ENCODE measurements at places on chromosomes 1 and 21.
A peak's percentile ranks its signal among the peaks of the same experiment; 100 is the strongest.

DNA sequence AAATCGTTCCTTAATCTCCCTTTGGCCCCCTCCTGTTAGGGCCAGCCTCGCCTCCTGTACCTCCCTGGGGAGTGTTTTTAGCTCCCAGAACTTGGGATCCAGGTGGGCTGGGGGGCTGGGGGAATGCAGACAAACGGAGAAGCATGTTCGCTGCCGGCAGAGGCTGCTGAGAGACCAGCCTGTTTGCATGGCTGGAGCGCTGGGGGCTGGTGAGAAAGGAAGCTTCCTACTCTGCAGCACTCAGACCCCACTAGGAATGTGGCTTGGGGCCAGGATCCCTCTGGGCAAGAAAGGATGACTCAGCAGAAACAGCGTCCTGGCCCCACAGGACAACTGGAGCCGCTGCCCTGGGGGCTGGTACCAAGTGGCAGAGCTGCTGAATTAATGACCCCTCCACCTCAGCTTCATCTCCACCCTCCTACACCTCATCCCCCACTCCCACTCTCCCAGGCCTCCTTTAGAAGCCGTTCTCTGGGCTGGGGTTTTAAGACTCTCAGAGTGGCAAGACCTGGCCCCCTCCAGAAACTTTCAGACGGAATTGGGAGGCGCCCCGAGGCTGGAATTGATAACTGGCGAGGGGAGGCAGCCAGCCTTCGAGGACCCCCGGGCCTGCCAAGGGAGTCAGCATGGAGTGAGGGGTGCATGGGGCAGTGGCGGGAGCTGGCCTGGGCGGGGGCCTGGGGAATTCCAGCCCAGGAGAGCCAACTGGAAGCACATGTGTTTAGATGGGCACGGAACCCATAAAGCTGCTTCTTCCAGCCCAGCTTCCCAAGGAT lies 28.5 kb upstream of the EPS8L3 start:
- peak; percentile 36 for DNase-seq

- DNase-seq, result no peak
Observed at GRCh38 chr1:234638832-234639799, 29.1 kb upstream of the IRF2BP2 start.

DNA sequence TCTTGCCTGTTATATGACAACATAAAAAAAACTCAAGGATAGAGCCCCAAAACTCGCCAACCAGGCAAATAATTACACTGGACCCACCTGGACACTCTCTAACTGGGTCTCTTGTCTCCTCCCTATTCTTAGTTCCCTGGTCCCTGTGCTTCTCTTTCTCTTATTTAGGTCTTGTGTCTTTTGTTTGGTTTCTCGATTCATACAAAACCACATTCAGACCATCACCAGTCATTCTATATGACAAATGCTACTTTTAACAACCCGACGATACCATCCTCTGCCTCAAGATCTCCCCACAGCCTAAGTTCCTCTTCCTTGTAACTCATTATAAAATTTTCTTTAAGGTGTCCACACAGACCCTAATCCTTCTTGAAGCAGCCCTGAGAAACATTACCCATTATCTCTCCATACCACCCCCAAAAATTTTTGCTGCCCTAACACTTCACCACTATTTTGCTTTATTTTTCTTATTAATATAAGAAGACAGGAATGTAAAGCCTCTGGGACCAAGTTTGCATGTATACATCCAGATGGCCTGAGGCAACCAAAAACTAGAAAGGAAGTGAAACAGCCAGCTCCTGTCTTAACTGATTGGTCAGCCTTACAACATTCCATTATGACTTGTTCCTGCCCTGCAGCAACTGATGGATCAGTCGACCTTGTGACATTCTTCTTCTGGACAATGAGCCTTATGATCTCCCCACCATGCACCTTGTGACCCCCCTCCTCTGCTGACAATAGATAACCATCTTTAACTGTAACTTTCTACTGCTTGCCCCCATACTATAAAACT lies 638.2 kb downstream of the AMY1C start:
- no peak for DNase-seq

DNA sequence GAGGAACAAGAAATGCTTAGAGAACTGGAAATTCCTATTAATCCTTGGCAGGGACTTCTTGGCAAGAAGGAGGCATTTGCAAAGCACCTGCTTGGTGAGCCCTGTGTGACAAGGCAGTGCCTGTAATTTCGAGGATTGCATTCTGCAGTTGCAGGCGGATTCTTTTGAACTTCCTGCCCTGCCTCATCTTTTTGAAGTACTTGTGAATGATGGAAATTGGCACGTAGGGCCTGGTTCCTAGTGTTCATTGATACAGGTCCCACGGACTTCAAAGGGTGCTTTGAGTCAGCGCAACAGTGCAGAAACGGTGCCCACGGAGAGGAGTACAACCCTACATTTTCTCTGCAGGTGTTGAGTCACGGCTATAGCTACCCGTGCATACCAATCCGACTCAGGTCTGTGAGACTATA lies 6.4 kb downstream of the HUNK start:
- no peak for DNase-seq

DNA sequence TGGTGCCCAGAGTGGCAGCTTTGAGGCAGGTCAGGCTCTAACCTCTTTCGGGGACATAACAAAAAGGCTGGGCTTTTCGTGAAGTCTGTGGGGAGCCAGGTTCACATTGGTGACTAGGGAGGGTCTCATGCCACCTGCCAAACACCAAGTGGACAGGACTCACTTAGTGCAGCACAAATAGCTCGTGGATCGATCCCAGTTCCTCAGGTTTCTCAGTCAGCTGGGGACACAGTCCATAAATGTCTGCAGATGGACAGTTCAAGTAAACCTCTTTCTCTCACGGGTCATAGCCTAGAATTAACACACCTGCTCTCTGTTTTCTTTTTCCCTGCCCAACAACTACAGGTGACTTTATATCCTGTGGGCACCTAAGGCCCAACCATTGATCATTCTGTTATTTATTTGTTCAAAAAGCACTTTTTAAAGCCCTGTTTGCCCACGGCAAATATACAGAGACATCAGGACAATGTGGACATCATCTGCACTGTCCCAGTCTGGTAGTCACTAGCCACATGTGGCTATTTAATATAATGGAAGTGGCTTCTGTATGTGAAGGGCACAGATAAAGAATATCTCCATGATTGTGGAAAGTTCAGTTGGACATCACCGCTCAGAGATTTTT lies 53.5 kb downstream of the CAPN2 start:
- DNase-seq, result no peak

DNA sequence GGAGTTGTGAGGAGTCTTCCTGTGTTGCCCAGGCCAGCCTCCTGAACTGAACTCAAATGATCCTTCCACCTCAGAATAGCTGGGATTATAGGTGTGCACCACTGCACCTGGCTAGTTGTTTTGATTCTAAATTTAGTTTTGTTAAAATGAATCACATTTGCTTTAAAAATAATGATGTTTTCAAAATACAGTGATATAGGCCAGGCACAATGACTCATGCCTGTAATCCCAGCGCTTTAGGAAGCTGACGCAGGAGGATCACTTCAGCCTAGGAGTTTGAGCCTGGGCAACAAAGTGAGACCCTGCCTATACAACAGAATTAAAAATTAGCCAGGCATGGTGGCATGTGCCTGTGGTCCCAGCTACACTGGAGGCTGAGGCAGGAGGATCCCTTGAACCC lies 24.3 kb downstream of the RTCA start:
- no peak for DNase-seq
